Frontal cortex (tissue), 4 donors: ENCODE measurements at places on chromosomes 6 and 20.

- no peak for DNase-seq
Observed at GRCh38 chr6:145044641-145045246, 690.6 kb downstream of the EPM2A start.

- DNase-seq, result no peak
Observed at GRCh38 chr6:38161754-38162492, 342.4 kb downstream of the ZFAND3 start.

DNA sequence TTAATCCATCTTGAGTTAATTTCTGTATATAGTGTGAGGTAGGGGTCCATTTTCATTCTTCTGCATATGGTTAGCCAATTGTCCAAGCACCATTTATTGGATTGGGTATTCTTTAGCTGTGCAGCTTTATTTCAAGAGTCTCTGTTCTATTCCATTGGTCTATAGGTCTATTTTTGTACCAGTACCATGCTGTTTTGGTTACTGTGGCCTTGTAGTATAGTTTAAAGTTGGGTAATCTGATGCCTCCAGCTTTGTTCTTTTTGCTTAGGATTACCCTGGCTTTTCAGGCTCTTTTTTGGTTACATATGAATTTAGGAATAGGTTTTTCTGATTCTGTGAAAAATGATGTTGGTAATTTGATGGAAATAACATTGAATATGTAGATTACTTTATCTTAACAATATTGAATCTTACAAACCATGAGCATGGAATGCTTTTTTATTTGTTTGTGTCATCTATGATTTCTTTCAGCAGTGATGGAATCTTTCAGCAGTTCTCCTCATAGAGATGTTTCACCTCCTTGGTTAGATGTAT is 47.0 kb downstream of the TNFAIP3 start:
- DNase-seq, result no peak

DNA sequence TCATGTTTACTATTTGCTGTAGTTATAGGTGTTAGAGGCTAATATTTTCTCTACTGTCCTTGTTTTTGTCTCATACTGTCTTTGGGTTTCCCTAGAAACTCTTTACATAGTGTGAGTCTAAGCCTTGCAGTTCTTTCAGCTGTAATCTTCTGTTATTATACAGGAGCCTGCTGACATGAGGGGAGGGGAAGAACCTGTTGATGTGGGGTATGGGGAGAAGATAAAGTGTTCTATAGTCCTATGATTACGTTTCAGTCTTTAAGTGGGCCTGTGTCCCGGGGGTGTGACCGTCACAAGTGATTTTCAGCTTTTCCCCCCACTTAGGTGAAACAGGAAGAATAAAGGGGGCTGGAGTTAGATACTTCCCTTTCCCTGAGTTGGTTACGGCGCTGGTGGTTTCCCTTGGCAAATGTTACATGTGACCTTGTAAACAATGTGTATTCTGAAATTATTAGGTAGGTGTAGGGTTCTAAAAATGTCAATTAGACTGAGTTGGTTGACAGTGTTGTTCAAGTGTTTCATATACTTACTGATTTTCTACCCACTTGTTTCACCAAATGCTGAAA is 41.3 kb downstream of the REV3L start:
- no peak for DNase-seq

GRCh38 chr6:6709106-6709505 is 120.6 kb downstream of the LY86 start:
- DNase-seq, result no peak

DNA sequence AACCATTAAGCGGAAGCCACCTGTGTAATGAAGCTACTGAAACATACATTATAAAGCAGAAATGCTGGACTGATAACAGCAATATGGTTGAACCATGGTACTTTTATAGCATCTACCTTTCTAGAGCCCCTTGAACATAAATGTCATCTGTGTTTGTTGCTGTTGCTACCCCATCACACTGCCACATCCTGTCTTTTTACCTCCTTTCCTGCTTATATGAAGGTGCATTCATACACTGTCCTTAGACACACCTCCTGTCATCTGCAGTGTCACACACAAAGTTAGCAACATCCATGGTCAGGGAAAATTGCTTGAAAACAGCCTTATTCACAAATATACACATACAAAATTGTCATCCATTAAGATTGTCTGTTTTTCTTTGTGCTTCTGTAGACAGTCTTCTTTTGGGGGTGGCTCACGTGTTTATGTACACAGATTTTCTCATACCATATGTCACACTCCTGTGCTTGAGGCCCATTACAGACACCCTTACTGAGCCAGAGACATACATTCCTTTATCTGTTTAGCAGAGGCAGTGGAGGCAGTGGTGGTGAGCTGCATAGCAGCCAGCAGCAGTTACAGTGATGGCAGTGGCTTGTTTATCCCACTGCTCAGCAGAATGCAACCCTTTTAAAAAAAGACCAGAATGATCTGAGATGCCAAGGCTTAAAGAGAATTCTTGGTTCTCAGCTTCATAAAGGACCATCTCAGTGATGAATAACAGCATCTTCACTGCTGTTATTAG is 25.9 kb downstream of the C6orf62 start:
- no peak for DNase-seq

GRCh38 chr20:17036541-17036940 is 190.3 kb upstream of the PCSK2 start:
- DNase-seq, result no peak

- no peak for DNase-seq
Observed at GRCh38 chr6:112144145-112144926, 56.9 kb downstream of the FAM229B start.

DNA sequence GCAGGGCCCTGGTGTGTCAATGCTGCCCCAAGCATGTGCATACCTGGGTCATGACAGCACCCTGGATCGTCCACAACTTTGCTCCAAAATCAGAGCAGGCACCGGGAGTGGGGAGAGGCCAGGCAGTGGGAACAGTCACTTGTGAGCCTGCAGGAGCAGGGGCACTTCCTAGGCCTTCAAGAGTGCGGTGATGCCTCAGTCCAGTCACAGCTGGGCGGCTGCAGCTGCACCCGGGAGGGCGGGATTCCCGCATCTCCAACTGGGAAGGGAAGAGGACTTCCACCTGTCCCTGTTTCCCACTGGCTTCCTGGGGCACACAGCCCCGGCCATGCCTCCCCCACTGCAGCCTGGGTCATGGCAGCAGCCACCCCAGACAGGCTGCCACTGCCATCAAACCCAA is 191.3 kb upstream of the DEFB112 start:
- DNase-seq, result no peak

GRCh38 chr6:107345393-107345792 is 114.0 kb downstream of the PDSS2 start:
- no peak for DNase-seq

GRCh38 chr6:37280162-37280887 is 22.4 kb upstream of the TMEM217 start:
- DNase-seq, result no peak

DNA sequence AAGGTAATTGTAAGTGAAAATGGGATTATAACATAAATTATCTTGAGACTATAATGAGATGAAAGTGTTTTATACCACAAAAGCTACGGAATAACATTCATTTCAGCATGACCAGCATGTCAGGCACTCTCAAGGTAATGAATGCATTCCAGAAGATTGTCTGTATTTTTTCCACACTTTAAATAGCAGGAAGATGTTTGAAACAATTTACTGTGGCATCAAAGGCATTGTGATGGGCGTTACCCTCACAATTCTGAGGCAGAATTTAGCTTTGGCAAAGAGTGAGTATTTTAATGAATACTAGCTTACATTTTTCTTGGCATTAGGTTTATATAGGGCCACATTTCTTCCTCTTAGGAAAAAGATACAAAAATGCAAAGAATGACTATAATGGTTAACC is 627.2 kb downstream of the BCKDHB start:
- no peak for DNase-seq

GRCh38 chr6:155219858-155220301 is 43.9 kb upstream of the CLDN20 start:
- DNase-seq, result no peak

GRCh38 chr20:35129647-35130069 is 17.5 kb downstream of the EDEM2 start:
- no peak for DNase-seq

DNA sequence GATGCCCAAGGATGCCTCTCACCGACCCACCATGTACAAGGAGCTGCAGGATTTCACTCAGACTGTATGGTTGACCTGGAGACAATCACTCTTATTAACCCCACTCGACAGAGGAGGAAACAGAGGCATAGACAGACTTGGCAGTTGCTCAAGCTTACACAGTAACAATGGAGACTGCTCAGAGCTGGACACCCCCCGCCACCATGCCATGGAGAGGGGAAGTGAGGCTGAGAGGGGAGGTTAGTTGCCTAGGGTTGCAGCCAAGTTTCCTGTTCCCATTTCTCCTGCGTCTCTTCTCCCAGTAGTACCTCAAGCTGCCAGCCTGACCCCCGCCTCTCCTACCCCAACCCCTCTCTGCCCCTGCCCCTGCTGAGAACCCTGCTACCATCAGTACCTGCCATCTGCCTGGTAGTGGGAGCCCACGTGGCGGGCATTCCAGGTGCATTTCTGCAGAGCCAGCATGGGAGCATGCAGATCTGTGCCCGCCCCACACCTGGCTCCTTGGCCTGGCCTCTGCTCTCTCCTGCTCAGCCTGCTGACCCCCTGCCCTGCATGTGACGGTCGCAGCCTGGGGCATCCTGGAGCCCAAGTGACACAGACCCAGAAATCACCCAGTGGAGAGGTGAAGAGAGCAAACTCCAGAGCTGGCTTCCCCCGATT is 157.7 kb downstream of the PREX1 start:
- no peak for DNase-seq

- no peak for DNase-seq
Observed at GRCh38 chr6:14734052-14734415, 511.8 kb upstream of the JARID2 start.

DNA sequence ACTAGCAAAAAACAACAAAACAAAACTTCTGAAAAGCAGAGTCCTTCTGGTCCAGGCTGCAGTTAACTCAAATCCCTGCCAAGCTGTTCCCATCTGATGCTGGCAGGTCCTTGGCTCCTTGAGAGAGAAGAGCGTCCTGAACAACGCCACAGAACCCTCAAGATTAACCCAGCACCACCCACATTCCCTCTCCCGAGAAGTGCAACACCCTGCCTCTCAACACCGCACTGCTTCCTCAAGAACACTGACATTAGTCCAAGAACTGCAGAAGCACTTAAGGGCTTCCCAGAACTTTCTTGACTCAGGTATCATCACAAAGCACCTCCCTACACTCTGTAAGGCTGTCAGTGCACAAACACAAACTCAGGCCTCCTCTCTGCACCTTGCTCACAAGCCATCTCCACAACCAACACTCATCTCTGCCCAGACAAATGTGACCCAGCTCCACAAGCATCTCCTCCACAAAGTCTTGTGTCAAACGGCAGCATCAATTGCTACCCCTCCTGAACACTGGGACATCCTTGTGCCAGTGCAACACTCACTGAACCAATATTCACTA is 7.5 kb downstream of the MRPL14 start:
- no peak for DNase-seq

- DNase-seq, result no peak
Observed at GRCh38 chr6:117739869-117740268, 64.6 kb downstream of the NUS1 start.

DNA sequence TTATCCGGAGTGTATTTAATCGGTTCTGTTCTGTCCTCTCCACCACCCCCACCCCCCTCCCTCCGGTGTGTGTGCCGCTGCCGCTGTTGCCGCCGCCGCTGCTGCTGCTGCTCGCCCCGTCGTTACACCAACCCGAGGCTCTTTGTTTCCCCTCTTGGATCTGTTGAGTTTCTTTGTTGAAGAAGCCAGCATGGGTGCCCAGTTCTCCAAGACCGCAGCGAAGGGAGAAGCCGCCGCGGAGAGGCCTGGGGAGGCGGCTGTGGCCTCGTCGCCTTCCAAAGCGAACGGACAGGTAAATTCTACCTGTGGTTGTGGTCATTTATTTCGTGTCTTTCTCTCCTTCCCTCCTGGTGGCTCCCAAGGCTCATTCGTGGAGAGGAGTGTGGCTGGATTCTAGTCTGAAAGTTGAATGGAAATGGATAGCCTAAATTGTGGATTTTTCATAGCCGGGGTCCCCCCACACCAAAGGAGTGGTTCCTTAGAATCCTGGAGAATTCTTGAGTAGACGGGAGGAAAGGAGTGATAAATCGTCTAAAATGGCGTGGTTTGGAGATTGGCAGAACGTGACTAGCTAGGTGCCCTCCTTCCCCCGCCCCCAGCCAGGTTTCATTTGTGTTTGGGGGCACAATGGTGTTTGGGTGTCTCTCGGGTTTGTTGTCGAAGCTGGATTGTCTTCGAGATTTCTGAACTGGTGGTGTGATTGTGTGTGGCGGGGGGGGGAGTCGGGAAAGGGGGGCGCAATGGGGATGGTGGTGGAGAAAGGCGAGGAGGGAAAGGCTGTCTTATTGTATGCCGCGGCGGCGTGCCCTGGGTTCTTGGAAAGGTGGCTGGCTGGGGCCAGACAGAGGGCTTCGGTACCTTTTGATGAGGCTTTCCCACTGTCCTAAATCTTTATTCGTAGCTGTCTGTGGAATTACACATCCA is 673 bp downstream of the MARCKS start:
- peak; percentile 43 for DNase-seq

DNA sequence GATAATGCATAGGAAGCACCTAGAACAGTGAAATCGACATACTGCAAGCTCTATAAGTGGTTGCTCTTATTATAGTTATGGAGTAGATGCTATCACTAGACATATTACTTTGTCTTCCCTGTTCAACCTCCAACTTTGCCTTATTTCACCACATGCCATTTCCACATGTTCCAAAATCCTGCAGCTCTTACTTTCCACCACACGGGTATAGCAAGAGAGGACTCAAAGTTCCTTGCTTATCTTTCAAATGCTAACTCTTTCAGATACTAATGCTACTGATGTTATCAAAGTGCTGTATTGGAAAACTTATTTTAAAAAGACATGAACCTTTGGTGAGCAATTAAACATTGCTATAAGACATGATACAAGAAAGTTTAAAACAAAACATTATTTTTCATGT is 1130.1 kb downstream of the HACE1 start:
- no peak for DNase-seq

DNA sequence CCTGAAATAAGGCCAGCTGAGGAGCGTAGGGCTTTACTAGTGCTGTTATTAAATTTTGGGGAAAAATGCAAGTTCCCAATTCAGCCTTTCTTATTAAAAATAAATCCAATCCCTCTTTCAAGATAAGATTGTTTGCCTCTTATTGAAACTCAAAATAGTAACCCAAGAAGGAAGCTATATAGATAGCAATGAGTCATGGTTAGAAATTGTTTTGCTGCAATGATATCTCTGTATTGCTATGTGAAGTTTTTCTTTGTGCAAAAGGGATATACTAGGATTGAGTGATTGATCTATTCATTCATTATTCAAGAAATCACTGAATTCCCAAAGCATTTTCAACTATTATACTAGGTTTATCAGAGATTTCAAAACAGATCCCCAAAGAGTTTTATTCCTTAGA is 93.0 kb upstream of the HDAC2 start:
- no peak for DNase-seq

DNA sequence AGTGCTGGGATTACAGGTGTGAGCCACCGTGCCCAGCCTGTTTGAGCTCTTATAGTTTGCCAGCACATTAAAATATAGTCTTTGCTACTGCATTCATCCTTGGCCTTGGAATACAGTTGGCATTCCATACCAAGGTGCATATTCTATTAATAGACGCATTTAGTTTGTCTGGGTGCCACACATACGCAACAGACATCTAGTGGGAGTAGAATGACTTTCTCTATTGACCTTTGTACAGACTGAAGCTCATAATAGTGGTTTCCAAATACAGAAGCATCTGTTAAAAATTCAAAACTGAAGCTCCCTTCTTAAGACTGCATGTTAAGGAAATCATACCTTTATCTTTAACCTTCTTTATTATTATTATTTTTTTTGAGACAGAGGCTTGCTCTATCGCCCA is 46.7 kb upstream of the FNDC1 start:
- DNase-seq, result no peak

- DNase-seq, result no peak
Observed at GRCh38 chr20:41733151-41733550, 115.0 kb upstream of the CHD6 start.

GRCh38 chr6:52285177-52286068 is 881 bp upstream of the MCM3 start:
- DNase-seq, result no peak
